ENCODE measurements at places on chromosomes 11 and 22. TPM values are rescaled to one million over a fixed set of nuclear protein-coding genes. Genes with fewer than 3 reads are reported as not detected.
A peak's percentile ranks its signal among the peaks of the same experiment; 100 is the strongest.

GRCh38 chr11:116833491-116833815 lies 3.7 kb downstream of the APOC3 start:
- no peaks in the 10 kb centered on the region for H3K27me3 ChIP-seq
- H3K4me1 ChIP-seq, result peaks cover 7% of the 10 kb centered on the region
- H3K27ac ChIP-seq, result peak overlapping the region; percentile 68
- no peak for DNase-seq

DNA sequence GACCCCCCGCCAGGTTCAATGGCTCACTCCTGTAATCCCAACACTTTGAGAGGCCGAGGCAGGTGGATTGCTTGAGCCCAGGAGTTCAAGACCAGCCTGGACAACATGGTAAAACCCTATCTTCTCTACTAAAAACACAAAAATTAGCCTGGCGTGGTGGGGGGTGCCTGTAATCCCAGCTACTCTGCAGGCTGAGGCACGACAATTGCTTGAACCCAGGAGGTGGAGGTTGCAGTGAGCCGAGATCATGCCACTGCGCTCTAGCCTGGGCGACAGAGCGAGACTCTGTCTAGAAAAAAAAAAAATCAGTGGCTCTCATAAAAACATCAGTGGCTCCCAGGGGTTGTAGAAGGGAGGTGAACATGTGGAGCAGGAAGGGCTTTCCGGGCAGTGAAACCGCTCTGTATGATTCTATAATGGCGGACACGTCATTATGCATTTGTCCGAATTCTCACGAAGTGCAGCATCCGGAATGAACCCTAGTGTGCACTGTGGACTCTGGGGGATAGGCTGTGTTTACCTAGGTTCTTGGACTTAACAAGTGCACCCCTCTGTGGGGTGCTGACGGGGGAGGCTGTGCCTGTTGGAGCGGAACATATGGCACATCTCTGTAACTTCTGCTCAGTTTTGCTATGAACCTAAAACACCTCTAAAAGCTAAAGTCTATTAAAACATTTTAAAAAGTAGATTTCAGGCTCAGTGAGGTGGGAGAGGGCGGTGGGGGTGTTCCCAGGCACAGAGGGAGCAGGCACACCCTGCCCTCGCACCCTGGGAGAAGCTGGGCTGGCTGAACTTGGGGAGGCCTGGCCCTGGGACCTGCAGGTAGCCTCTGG lies 49.1 kb upstream of the SEPTIN5 start:
- no peaks in the 10 kb centered on the region for H3K4me1 ChIP-seq
- no peak for DNase-seq
- no peak overlapping the region for H3K4me3 ChIP-seq
- no peaks in the 10 kb centered on the region for H3K36me3 ChIP-seq
- H3K27ac ChIP-seq, result no peak overlapping the region

DNA sequence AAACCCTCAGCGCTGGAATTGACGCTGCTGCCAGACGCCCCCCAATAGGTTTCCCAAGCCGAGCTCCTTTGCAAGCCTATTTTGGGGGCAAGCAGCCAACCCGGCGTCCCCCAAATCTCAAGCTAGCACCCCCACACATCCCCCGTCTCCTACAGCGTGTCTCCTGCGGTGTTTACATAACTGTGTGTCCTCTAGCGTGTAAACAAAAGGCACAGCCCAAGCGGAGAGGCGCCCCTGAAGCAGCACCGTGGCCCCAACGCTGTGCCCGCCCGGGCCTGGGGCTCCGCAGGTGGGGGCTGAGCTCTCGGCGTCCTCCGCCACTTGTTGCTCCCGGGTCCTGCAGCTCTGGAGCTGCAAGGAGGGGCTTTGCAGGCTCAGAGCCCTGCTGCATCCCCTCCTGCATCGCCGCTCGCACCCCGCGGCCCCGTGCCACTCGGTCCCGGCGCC lies 1.6 kb downstream of the CADM1 start:
- H3K27ac ChIP-seq, result peak overlapping the region; percentile 16
- H3K4me3 ChIP-seq, result peak overlapping the region; percentile 63
- H3K36me3 ChIP-seq, result no peaks in the 10 kb centered on the region
- H3K4me1 ChIP-seq, result no peaks in the 10 kb centered on the region
- no peaks in the 10 kb centered on the region for H3K27me3 ChIP-seq
- no peak for DNase-seq

DNA sequence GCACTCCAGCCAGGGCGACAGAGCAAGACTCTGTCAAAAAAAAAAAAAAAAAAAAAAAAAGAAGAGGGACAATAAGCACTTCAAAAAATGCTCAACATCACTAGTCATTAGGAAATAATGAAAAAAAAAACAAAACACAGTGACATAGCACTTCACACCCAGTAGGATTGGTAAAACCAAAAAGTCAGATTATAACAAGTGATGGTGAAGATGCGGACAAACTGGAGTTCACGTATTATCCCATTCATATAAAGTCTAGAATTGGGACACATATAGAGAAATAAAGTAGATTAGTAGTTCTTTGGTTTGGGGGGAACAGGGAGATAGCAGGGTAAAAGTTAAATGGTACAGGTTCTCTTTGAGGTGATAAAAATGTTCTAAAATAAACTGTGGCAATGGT lies 64.6 kb downstream of the MRTFA start:
- no peaks in the 10 kb centered on the region for H3K27me3 ChIP-seq
- H3K4me3 ChIP-seq, result no peak overlapping the region
- DNase-seq, result no peak
- no peaks in the 10 kb centered on the region for H3K4me1 ChIP-seq

DNA sequence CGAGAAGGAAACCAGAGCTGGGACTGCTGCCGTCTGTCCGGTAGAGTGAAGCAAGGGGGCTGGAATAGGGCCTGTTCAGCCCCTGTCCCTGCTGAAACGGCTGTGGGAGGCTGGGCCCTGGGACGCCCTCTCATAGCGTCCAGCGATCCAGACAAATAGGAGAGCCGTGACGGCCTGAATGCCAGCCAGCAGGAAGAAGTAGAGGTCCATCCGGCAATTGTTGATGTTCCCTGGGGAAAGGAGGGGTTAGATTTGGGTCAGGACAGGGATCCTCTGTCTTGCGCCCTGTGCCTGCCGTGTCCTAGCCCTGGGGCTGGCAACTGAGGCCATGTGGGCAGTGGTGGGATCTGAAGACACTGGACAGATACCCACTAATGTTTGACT lies 12.9 kb downstream of the TMEM132A start:
- no peak overlapping the region for H3K27ac ChIP-seq
- DNase-seq, result no peak
- H3K4me3 ChIP-seq, result no peak overlapping the region
- H3K4me1 ChIP-seq, result peaks cover 10% of the 10 kb centered on the region

- peak; percentile 4 for DNase-seq
- H3K36me3 ChIP-seq, result no peaks in the 10 kb centered on the region
- no peaks in the 10 kb centered on the region for H3K27me3 ChIP-seq
- H3K4me3 ChIP-seq, result no peak overlapping the region
- no peaks in the 10 kb centered on the region for H3K4me1 ChIP-seq
- no peak overlapping the region for H3K27ac ChIP-seq
Observed at GRCh38 chr22:34804604-34805003, 261.4 kb upstream of the ISX start.

GRCh38 chr22:37017356-37017755 lies 1.9 kb downstream of the TST start:
- peak; percentile 56 for DNase-seq
- H3K27me3 ChIP-seq, result no peaks in the 10 kb centered on the region
- H3K4me1 ChIP-seq, result peaks cover 53% of the 10 kb centered on the region
- H3K27ac ChIP-seq, result no peak overlapping the region

DNA sequence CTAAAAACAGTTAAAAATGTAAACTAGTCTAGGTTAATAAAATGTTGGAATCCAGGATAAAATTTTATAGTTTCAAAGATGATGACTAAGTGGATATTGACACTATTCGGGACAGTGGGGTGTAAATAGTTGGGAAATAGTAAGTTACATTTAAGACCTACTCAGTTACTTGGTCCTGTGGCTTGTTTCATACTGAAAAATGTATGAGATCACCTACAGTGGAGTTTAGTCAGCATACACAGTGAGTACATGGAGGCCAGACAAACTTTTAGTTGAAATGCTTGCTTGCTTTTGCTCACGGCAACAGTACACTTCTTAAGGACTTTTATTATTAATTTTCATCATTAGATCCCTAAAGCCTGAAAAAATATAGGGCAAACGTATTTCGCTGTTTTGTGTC lies 16.1 kb downstream of the TRIM22 start:
- H3K4me3 ChIP-seq, result no peak overlapping the region
- DNase-seq, result no peak
- no peaks in the 10 kb centered on the region for H3K4me1 ChIP-seq

DNA sequence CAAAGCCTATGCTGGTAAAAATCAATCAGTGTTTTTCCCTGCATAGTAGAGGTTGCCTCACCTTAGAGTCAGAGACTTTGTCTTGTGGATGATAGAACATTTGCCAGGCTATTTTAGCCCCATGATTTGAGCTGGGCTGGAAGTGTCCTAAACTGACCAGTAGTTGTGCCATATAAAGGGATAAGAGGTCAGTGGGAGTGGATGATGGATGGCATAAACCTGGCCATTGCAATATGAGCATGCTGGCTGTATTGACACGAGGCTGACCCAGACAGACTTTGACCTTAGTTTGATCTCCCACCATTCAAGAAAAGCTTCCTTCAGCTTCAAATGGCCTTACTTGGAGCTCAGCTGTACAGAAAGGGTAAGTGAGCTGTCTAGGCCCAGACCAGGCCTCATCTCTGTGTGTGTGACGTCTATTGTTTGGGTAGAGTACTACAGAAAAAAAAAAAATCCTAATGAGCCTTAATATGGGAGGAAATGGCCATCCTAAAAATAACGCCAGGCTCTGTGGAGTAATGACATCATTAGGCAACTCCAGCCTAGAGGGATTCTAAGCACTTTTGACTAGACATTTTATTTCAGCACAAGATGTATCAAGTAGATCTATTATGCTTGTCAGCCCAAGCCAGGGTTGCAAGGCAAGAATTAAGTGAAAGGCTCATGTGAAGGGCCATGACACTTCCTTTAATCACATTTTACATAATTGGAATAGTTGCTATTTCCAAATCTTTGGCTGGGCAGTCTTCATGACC lies 51.3 kb upstream of the CADM1 start:
- H3K4me3 ChIP-seq, result no peak overlapping the region
- H3K4me1 ChIP-seq, result no peaks in the 10 kb centered on the region
- no peak overlapping the region for H3K27ac ChIP-seq
- DNase-seq, result no peak
- no peaks in the 10 kb centered on the region for H3K36me3 ChIP-seq

- H3K4me3 ChIP-seq, result no peak overlapping the region
- no peaks in the 10 kb centered on the region for H3K36me3 ChIP-seq
- DNase-seq, result no peak
- no peak overlapping the region for H3K27ac ChIP-seq
- H3K4me1 ChIP-seq, result no peaks in the 10 kb centered on the region
Observed at GRCh38 chr11:35432464-35432863, 13.1 kb upstream of the SLC1A2 start.

- no peak overlapping the region for H3K4me3 ChIP-seq
- no peaks in the 10 kb centered on the region for H3K4me1 ChIP-seq
- DNase-seq, result no peak
- H3K27me3 ChIP-seq, result no peaks in the 10 kb centered on the region
- H3K36me3 ChIP-seq, result no peaks in the 10 kb centered on the region
Observed at GRCh38 chr11:113124006-113124405, 162.8 kb downstream of the NCAM1 start.

DNA sequence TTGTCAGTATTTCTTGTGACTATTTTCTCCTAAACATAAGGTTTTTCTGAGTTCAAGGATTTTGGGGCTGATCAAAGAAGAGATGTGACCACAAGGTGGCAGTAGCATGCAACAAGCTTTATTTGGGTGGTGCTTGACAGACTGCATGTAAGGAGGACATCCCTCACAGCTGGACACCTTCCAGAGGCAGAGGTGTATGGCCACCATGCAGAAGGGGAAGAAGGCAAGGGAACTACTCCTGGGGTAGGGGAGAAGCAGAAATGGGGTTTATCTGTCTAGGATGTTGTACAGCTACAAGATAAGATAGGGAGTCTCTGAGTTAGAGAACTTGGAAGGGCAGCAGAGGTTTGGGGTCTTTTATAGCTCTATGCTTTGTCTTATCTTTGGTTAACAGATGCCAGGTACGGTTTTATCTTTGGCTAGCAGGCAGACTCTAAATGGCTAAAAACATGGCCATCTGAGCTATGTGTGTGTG lies 5.1 kb upstream of the BIRC2 start:
- peaks cover 5% of the 10 kb centered on the region for H3K36me3 ChIP-seq
- H3K4me1 ChIP-seq, result peaks cover 9% of the 10 kb centered on the region
- H3K27me3 ChIP-seq, result no peaks in the 10 kb centered on the region
- H3K27ac ChIP-seq, result no peak overlapping the region

DNA sequence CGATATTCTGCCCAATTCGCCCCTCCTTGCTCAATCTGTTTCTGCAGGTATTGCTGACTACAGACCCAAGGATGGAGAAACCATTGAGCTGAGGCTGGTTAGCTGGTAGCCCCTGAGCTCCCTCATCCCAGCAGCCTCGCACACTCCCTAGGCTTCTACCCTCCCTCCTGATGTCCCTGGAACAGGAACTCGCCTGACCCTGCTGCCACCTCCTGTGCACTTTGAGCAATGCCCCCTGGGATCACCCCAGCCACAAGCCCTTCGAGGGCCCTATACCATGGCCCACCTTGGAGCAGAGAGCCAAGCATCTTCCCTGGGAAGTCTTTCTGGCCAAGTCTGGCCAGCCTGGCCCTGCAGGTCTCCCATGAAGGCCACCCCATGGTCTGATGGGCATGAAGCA lies 9.2 kb upstream of the SLC35E4 start:
- H3K4me3 ChIP-seq, result no peak overlapping the region
- H3K4me1 ChIP-seq, result no peaks in the 10 kb centered on the region
- DNase-seq, result no peak
- H3K27me3 ChIP-seq, result no peaks in the 10 kb centered on the region

DNA sequence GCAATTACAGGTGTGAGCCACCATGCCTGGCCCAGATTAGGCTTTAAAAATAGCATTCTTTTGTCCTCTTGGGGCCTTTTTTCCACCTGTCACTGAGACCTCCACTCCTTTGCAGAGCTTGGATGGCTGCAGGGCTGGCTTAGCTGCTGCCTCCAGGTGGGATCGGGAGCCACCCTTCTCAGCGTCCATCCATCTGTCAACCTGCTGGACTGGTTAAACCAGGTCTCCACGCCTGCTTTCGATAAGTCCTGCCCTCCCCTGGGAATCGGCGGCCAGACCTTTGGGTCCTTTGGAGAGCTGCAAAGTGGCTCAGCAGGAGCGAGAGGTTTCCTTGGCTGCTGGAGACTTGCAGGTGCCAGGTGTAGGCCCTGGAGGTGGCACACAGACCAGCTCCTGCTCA lies 23.4 kb upstream of the GRAMD4 start:
- peak overlapping the region; percentile 9 for H3K27ac ChIP-seq
- H3K36me3 ChIP-seq, result no peaks in the 10 kb centered on the region
- H3K27me3 ChIP-seq, result no peaks in the 10 kb centered on the region
- H3K4me3 ChIP-seq, result no peak overlapping the region
- peaks cover 23% of the 10 kb centered on the region for H3K4me1 ChIP-seq
- peak; percentile 98 for DNase-seq

- no peaks in the 10 kb centered on the region for H3K36me3 ChIP-seq
- no peak overlapping the region for H3K4me3 ChIP-seq
- DNase-seq, result no peak
- H3K4me1 ChIP-seq, result no peaks in the 10 kb centered on the region
Observed at GRCh38 chr22:43829904-43830851, 18.1 kb upstream of the EFCAB6 start.

GRCh38 chr11:23674866-23675265 lies 814.6 kb upstream of the CCDC179 start:
- H3K4me1 ChIP-seq, result no peaks in the 10 kb centered on the region
- no peak overlapping the region for H3K27ac ChIP-seq
- DNase-seq, result no peak
- no peaks in the 10 kb centered on the region for H3K36me3 ChIP-seq

GRCh38 chr11:67996622-67997474 lies 7.0 kb downstream of the UNC93B1 start:
- H3K27me3 ChIP-seq, result no peaks in the 10 kb centered on the region
- peak; percentile 96 for DNase-seq
- no peaks in the 10 kb centered on the region for H3K36me3 ChIP-seq
- no peaks in the 10 kb centered on the region for H3K4me1 ChIP-seq
- H3K4me3 ChIP-seq, result no peak overlapping the region
- H3K27ac ChIP-seq, result peak overlapping the region; percentile 77

APOA5 gene
- polyA plus RNA-seq, result not detected

HBB gene
- polyA plus RNA-seq, result 7.4 TPM

TMEM191C gene
- 2.0 TPM for polyA plus RNA-seq

MAPK8IP2 gene
- polyA plus RNA-seq, result 3.5 TPM

All from small intestine (tissue), 16 donors.